ENCODE measurements at places on chromosomes 4 and X. TPM values are rescaled to one million over a fixed set of nuclear protein-coding genes. Genes with fewer than 3 reads are reported as not detected.

The MANBA gene
- 29.7 TPM for total RNA-seq

The PLK4 gene
- total RNA-seq, result 16.9 TPM

The REELD1 gene
- total RNA-seq, result 0.35 TPM

The PCDH7 gene
- total RNA-seq, result 42.0 TPM

The SMR3B gene
- total RNA-seq, result not detected

Data from metanephros (tissue), 2 donors.